Fibroblast of skin of left quadriceps (primary cell): ENCODE measurements at places on chromosomes 3 and 15.

DNA sequence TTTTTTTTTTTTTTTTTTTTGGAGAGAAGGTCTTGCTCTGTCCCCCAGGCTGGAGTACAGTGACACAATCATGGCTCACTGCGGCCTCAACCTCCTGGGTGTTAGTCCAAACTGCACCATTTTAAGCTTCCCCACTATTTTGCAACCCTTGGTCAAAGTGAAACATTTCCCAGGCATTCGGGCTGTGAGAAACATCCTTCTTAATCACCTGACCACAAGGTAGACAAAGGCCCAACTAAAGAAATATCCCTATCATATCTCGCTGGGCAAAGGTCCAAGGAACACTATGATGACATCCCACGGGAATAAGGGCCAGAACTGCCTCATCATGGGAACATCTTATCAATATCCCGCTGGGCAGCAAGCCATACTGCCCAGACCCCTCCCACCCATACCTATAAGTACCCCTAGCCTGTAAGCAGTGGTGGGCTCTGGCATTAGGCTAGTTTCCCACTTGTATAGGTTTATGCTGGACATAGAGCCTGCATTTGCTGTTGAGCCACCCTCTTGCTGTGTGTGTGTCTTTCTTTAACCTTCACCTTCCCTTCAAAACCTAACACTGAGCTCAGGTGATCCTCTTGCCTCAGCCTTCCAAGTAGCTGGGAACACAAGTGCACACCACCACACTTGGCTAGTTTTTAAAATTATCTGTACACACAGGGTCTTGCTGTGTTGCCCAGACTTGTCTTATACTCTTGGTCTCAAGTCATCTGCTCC lies 95.2 kb downstream of the SEMA5B start:
- DNase-seq = no peak

GRCh38 chr3:32508711-32509110 lies 6.1 kb upstream of the CMTM6 start:
- peak; percentile 24 for DNase-seq

GRCh38 chr15:85137489-85138168 lies 156.0 kb downstream of the PDE8A start:
- DNase-seq = no peak

- no peak for DNase-seq
Observed at GRCh38 chr15:56654624-56655023, 78.7 kb downstream of the ZNF280D start.

DNA sequence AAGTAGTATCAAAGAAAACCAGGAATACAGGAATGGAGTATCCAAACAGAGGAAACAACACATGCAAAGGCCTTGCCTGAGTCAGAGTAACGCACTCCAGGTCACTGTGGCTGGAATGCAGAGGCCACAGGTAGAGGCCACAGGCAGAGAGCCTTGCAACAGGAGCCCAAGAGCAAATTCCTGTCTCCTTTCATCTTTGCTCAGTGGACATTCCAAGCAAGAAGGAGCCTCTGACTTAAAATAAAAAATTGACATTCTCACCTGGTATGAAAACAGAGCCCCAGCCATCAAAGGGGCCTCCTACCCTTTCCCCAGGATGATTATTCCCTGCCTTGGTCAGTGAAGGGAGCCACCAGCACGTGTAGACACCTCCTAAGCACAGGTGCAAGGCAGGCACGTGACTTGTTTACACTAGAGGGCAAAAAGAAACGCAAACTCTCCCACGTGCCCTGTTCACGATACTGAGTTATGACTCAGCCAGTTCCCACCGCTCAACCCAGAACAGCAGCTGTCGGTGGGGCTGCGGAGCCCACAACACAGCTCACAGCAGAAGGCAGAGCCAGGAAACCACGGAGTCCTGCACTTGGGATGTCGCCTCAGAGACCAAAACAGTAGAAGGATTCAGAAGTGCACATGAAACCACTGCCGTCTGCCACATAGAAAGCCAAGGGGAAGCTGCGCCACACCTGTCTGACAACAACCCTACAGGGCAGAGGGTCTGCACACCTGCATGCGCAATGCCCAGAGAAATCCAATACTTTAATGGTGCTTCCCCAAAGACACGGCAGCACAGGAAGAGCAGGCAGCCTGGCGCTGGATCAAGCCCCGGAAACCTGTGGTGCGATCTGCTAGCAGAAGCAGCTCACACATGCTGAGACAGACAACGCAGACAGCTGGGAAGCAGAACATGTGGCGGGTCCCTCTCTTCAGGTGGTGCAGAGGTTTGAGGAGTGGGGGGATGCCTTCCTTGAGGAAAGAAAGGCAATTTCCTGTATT lies 52.1 kb downstream of the ITGB5 start:
- DNase-seq = peak; percentile 54

DNA sequence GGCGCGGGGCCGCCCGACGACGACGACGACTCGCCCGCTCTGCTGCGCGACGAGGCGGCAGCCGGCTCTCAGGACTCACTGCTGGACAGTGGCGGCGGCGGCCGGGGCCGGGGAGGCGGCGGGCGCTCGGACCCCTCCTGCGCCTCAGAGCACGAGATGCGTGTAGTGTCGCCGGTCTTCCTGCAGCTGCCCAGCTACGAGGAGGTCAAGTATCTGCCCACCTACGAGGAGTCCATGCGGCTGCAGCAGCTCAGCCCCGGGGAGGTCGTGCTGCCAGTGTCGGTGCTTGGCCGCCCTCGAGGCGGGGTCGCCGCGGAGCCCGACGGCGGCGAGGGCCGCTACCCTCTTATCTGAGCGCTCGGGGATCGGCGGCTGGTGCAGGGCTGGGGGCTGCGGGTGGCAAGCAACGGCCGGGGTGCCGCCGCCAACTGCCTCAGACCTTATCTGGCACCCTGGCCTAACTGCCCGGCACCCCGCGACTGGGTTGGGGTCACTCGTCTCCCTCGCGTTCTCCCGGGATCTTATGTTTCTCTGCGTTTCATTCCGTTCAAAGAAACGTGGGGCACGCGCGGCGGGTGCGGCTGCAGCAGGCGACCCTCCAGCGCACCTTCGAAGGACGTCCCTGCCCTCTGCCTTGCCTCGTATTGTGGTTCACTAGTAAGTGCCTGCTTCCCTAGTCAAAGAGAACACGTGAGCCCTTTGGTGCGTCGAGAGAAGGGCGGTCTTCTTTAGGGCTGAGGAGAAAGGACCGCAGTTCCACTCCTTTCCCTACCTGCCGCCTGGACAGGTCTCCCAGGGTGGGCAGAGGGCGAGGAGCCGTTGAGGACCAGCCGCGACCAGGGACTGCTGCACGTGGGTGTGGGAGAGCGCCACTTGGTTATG lies 1.0 kb downstream of the C3orf80 start:
- no peak for DNase-seq

GRCh38 chr3:138034918-138035317 lies 25.0 kb downstream of the CLDN18 start:
- DNase-seq = no peak

- DNase-seq = no peak
Observed at GRCh38 chr3:21794291-21794690, 43.3 kb upstream of the ZNF385D start.

GRCh38 chr3:126487151-126487771 lies 11.6 kb upstream of the ZXDC start:
- no peak for DNase-seq

DNA sequence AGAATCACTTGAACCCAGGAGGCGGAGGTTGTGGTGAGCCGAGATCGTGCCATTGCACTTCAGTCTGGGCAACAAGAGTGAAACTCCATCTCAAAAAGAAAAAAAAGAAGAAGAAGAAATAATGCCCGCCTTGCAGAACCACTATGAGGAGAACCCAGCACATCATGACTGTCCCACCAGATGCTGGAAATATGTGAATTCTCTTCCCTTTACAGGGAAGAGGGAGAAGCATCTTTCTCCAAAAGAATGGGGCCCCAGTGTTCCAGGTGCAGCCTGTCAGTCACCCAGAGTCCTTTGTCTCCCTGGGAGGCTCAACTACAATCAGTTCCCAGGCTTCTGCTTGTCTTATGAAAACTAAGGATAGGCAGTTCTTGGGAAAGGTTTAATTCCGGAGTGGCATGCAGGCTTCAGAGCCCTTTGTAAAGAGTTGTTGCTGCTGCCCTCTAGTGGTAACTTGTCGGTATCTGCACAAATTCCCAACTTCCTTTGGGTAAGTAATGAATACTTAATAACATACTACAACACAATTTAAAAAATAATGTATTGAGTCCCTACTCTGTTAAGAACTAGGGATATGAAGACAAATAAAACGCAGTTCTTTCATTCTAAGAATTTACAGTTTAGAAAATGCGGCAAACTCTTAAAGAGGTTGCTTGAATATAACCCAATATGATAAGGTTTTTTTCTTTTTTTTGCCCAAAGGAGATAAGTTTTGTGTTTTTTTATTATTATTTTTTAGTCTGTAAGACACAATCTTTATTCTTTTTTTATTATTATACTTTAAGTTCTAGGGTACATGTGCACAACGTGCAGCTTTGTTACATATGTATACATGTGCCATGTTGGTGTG lies 18.6 kb upstream of the TICRR start:
- peak; percentile 42 for DNase-seq

- DNase-seq = no peak
Observed at GRCh38 chr15:89038146-89038545, 50.1 kb upstream of the ABHD2 start.

- DNase-seq = no peak
Observed at GRCh38 chr15:28948036-28948435, 62.3 kb downstream of the APBA2 start.

- no peak for DNase-seq
Observed at GRCh38 chr3:156300371-156300770, 180.0 kb downstream of the KCNAB1 start.

GRCh38 chr3:30282154-30282696 lies 324.2 kb upstream of the TGFBR2 start:
- peak; percentile 89 for DNase-seq

- no peak for DNase-seq
Observed at GRCh38 chr15:88174571-88174970, 82.0 kb downstream of the NTRK3 start.

GRCh38 chr3:184428561-184429175 lies 48.8 kb downstream of the CHRD start:
- peak; percentile 7 for DNase-seq

DNA sequence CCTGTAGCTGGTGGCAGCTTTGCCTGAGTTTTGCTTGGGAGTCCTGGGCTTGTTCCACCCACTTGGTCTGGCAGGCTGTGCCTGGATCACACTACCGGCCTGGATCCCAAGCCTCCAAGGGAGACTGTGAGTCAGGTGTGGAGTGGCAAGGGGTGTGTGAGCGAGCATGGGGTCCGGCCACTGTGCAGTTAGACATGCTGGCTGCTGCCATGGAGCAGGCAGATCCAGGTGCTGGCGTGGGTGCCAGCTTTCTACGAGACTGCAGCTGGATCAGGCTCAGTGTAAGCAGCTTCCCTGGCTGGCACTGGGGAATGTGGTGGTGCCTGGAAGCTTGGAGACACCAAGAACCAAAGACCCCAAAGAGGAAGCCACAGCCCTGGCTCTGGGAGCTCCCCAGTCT lies 102.0 kb upstream of the BNIP2 start:
- no peak for DNase-seq

DNA sequence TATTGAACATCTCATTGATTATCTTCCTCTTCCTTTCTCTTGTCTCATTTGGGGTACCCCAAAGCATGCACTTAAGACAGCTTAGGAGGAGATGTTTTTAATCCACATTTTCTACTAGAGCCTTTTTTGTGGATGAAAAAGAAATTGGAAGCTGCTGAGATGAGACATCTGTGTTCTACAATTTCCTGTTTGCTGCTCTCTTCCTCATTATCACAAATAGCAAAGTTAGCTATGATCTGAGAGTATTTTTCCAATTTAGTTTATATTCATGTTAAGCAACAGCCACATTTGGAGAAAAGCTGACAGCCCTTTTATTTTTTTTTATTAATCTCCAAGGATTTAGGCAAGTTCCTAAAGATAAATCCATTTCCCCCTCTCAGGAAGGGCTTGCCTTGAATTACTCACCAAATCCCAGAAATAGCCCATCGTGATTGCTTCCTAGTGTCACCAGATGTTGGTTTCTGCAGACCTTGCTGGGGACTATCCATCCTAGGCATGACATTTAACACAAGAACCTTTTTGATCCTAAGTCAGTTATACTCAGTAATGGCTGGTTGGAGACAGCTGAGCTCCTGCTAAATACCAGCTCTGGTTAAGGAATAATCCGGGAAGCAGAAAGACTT lies 70.8 kb upstream of the FILIP1L start:
- DNase-seq = peak; percentile 37

GRCh38 chr15:99148851-99149276 lies 44.0 kb downstream of the SYNM start:
- DNase-seq = no peak

DNA sequence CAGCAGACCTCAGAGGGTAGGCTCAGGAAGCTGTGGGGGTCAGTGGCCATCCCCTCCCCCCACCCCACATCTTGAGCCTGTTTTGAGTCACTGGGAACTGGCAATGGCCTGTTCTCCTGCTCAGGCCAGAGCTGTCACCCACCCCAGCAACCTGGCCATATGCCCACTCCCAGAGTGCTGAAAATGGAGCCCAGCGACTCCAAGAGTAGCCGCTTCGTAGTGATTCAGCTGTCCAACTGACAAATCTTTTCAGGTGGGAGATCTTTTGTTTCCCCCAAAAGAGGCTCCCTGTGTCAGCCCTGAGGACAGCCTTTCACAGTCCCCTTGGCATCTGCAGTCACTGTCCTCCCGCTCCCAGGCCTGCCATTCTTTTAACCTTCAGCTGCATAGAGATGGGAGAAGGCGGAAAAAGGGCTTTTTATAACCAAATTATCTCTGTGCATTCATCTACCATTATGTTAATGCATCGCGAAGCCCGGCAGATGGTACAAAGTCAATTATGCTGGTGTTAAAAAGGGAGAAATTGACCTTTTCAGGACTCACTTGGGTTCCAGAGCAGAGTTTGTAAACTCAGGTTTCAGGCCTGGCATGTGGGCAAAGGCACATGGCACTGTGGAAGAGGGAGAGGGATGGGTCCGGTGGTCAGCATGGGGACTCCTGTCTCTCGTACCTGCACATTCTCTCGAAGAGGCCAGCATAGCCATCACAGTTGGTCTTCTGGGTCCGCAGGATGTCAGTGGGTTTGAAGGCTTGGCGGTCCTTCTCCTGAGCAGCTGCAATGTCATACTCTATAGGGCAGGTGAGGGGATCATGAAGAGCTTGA lies 32.1 kb downstream of the KY start:
- DNase-seq = no peak

GRCh38 chr3:123480428-123480827 lies 31.5 kb upstream of the ADCY5 start:
- DNase-seq = no peak

- no peak for DNase-seq
Observed at GRCh38 chr3:55483196-55484095, 3.7 kb downstream of the WNT5A start.

GRCh38 chr3:191320316-191320715 lies 8.9 kb upstream of the CCDC50 start:
- DNase-seq = no peak
